Neural cell (in vitro differentiated cells): ENCODE measurements at places on chromosomes 3 and 15. TPM values are rescaled to one million over a fixed set of nuclear protein-coding genes. Genes with fewer than 3 reads are reported as not detected.

The SATB1 gene
- polyA plus RNA-seq, result 16.0 and 16.9 TPM in 2 replicates

The TRANK1 gene
- 11.6 and 15.5 TPM in 2 replicates for polyA plus RNA-seq

The ANO10 gene
- polyA plus RNA-seq, result 8.8 and 11.1 TPM in 2 replicates

The OR5K2 gene
- not detected in 2 replicates for polyA plus RNA-seq

The CX3CR1 gene
- polyA plus RNA-seq, result not detected in 2 replicates
